Omental fat pad (tissue), 4 donors: ENCODE measurements at places on chromosomes 7 and 10. TPM values are rescaled to one million over a fixed set of nuclear protein-coding genes. Genes with fewer than 3 reads are reported as not detected.

Gene SOSTDC1
- total RNA-seq = not detected

GRCh38 chr7:101488826-101489572 is 126.3 kb downstream of the COL26A1 start:
- DNase-seq = no peak

Gene ELN
- total RNA-seq = 61.2 TPM

Gene GAD2
- total RNA-seq = not detected
